Fibroblast of upper back skin (primary cell): ENCODE measurements at places on chromosomes 4 and X.
A peak's percentile ranks its signal among the peaks of the same experiment; 100 is the strongest.

- DNase-seq = no peak
Measured at GRCh38 chr4:186554914-186555827, at the start of gene MTNR1A. MTNR1A (minus strand) TSS chr4:186555567; CDS start chr4:186555365, 202 bp downstream.

DNA sequence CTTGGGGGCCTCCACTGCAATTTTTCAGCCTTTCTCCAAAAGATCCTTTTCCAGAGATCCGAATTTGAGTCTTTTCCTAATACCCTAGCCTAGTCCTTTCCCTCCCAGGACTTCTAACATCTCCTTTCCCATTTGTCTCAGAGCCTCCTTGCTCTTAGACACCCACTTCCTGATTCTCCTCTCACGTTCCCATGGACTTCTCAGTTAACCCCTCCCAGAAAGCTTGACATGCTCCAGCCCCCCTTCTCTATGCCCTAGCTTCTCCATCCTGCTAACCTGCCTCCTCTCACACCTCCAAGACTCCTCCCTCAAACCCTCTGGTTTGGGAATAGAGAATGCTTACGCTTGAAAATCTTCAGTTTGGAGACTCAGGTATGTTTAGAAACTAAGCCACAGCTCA lies 2.5 kb downstream of the UBA1 start:
- no peak for DNase-seq

DNA sequence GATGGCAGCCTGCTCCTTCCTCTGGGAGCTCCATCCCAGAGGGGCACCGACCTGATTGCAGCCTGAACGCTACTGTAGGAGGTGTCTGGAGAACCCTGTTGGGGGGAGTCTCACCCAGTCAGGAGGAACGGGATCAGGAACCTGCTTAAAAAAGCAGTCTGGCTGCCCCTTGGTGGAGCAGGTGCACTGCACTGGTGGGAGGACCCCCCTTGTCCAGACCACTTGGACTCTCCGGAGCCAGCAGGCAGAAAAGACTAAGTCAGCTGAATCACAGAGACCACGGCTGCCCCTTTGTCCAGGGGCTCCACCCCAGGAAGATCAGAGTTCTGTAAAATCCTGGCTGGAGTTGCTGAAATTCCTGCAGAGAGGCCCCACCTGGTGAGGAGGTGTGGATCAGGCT lies 67.3 kb upstream of the MAGEB18 start:
- DNase-seq = no peak

DNA sequence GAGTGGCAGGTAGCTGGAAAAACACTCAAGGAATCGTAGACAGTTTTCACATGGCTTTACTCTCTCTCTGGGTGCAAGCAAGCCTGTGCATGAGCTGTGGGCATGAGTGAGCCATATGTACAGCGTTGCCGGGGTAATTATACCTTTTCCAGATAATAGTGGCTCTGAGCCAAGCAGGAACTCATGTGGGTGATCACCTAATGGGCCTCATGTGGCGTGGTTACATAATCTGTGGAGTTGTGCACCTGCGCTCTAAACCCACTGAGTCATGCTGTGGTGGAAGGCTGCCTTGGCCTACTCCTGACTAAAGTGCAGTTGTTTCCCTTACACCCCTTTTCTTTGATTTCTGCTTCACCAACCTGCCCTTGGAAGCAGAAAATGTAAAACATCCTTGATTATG lies 1564.5 kb upstream of the PCDH10 start:
- no peak for DNase-seq

- DNase-seq = no peak
Measured at GRCh38 chr4:40462326-40462725, 127.2 kb downstream of the CHRNA9 start.

DNA sequence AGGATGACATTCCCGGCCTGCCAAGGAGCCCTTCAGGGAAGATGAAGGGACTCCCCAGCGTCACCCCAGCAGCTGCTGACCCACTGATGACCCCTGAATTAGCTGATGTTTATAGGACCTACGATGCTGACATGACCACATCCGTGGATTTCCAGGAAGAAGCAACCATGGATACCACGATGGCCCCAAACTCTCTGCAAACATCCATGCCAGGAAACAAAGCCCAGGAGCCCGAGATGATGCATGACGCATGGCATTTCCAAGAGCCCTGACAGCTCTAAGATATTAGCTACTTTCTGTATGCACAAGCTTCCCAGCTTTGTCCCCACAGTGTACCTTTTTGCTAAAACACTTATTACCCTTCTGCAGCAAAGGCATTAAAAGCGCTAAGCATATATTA lies 14.4 kb downstream of the AMBN start:
- DNase-seq = no peak

DNA sequence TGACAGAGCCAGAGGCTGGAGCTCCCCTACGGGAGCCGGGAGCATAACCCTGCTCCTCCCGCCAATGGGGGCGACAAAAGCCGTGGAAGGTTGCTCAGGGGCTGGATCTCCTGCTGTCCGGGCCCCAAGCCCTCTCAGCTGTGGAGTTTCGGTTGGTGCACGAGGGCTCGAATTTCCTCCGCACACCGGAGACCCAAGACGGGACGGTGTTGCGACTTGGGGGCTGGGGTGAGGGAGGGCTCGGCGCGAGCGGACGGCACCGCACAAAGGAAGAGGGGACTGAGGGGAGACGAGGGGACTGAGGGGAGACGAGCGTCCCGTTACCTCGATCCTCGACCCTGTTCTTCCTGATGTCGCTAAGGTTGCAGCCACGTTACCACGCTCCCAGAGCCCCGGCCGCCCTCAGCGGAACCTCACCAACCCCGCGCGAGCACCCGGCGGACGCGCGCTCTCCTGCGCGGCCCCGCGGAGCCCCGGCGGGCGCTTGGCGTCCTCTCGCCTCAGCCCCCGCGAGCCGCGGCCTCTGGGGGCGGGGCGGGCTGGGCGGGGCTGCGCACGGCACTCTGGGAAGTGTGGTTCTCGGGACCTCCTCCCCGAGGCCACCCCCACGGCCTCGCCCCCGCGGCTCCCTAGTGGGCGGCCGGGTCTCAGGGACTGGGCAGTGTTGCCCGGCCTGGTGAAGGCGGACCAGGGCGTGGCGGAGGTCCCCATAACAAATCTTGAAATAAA lies at the start of gene KLHL8:
Gene KLHL8 (minus strand): TSS at position 525 of the 729 bp plus-strand sequence. CDS start 25,079 bp downstream, outside the sequence.
- DNase-seq = peak; percentile 84

GRCh38 chr4:138815811-138816210 lies 199.8 kb upstream of the NOCT start:
- no peak for DNase-seq

GRCh38 chrX:11577603-11578002 lies 88.1 kb downstream of the ARHGAP6 start:
- DNase-seq = no peak

GRCh38 chrX:17459008-17459611 lies 84.1 kb downstream of the NHS start:
- peak; percentile 87 for DNase-seq

- DNase-seq = no peak
Measured at GRCh38 chrX:78517124-78517523, 142.0 kb downstream of the RTL3 start.

GRCh38 chr4:116561768-116562167 lies 523.6 kb downstream of the TRAM1L1 start:
- DNase-seq = no peak

DNA sequence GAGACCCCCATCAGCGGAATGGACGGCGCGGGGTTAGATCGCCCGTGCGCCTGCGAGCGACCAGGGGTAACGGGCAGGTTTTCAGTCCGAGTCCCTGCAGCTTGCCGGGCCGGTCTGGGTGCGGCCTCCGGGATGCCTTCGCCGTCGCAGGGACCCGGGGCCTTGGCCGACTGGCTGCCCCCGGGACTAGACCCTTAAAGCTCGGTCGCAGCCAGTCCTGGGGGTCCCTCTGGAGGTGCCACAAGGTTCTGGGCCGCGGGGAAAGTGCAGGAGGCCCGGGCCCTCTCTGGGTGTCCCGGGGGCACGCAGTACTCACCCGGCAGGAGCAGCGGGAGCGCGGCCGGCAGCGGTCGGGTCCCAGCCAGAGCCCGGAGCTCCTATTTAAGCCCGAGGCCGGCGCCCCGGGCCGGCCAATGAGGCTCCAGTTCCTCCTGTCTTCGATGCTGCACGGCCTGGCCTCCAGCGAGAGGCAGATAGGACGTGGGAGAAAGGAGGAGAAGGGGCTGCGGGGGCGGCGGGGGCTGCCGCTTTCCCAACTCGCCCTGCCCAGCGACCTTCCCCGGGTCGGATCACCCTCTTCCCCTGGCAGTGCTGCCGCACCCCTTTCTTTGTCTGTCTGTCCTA lies at the start of gene SPON2:
Gene SPON2 (minus strand): TSS at position 356 of the 624 bp plus-strand sequence.
- no peak for DNase-seq

- DNase-seq = peak; percentile 60
Measured at GRCh38 chr4:37803348-37803973, 23.0 kb upstream of the PGM2 start.

DNA sequence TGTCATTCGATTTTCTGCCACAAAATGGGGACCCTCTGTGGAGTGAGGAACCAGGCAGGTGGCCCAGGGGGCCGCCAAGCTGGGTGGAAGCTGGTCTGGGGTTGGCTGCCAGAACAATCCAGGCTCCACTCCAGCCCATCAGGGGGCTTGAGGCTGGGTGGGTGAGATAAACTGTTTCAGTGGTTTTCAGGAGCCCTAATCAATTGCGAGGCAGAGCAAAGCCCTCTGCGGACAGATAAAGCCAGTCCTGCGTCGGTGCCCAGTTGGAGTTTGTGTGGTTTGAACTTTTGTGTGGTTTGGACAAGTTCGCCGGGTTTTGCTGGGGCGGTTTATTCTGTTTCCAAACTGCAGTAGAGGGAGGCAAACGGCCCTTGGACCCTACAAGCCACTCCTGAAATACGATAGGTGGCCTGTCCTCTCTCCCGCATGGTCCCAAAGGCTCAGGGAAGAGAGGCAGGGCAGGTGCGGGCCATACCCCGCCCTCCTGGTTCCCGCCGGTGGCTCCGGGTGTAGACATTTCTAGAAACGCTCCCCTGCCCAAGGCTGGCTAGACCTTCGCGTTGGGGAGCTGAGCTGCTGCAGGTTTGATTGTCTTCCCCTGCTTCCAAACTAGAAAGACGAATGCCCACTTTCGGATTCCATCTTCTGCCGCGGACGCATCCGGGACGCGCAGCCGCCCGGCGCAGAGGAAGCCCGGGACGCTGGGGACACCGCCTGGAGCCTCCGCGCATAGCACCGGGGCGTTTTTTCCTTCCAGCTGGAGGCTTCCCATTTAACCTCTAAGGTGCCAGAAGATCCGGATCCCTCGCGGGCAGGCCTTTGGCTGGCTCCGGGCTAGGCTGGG lies 169.0 kb upstream of the BCOR start:
- peak; percentile 64 for DNase-seq

- DNase-seq = no peak
Measured at GRCh38 chr4:14529653-14530052, 472.6 kb upstream of the CPEB2 start.

GRCh38 chr4:76234679-76235044 lies 16.9 kb upstream of the FAM47E start:
- no peak for DNase-seq

DNA sequence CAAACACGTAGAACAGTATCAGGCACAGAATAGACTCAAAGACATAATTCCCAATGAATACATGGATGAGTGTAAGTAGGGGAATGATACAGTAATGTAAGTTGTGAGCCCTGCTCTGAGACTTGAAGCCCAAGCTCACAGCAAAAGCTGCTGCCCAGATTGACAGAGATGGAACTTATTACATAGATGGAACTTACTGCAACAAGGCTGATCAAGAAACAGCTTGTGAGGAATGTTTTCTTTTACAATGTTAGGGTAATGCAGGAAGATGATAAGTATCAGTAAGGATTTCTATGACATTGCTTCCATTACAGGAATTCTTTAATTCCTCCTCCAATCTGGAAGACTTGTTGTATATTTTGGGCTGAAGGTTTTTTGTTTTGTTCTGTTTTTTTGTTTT lies 278.4 kb downstream of the IL15 start:
- DNase-seq = no peak

- no peak for DNase-seq
Measured at GRCh38 chrX:129647418-129648410, 7.0 kb downstream of the APLN start.

DNA sequence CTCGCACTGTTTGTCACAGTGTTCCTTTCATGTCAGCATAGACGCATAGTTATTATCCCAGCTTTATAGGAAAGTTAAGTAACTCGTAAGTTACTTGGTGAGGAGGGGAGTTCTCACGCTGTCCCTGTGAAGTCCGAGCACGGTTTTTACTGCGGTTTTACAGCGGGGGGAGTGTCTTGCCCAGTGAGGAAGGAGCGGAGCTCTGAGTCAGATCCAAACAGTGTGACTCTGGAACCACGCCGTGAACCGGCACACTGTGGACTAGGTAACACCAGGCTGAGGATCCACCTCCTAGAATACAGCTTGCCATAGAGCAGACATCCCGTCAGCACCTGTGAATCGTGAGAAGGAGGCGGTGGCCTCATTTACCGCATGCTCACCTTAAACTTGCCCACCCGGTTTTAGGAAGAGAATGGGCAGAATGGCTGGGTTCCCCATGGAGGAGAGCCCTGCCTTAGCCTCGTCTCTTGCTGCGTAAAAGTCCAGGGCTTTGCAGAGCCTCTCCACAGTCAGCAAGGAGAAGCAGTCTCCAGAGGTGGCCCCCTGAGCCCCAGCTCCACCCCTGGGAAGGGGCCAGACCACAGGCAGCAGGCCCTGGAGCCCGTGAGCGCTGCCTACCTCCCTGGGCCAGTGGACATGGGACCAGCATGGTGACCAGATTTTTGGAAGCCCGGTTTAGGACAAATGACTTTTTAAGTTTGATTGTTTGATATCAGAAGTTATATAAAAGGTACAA lies 40.2 kb upstream of the HGFAC start:
- no peak for DNase-seq

- DNase-seq = no peak
Measured at GRCh38 chr4:8117278-8117682, 41.3 kb downstream of the ABLIM2 start.

DNA sequence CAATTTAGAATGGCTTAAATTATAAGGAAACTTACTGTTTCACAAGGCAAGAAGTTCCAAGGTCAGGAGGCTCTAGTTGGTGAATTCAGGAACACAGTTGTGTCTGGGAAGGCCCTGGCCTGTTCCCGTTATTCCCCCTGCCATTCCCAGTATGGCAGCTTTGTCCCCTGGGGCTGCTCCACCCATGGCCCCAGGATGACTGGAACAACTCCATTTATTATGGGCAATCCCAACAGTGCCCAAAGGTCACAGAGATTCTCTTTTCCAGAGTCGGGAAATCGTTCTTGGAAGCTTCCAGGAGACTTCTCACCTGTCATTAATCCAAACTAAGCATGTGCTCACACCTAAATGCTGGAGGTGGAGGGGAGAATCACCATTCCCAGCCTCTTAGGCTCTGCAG lies 2.8 kb upstream of the PRKG2 start:
- no peak for DNase-seq

- DNase-seq = peak; percentile 79
Measured at GRCh38 chrX:22159071-22159470, 113.6 kb upstream of the CBLL2 start.

DNA sequence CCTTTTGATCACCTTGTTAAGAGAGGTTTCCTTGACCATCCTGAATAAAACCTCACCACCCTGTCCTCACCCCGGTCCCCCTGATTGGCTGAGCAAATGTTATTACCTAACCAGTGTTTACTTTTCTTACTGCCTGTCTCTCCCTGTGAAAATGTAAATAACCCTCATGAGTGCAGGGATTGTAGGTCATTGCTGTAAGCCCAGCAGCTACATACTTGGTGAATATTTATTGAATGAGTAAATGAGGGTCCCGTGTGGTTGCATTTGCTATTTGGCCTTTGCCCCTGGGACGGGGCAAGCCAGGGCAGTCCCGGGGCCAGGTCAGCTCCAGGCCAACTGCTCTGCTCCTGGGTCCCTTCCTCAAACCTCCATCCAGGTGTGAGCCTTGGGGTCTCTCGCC lies 55.5 kb upstream of the CLCN4 start:
- no peak for DNase-seq

GRCh38 chr4:43932448-43932847 lies 516.2 kb downstream of the KCTD8 start:
- no peak for DNase-seq
